ENCODE measurements at places on chromosomes 2 and 18.
A peak's percentile ranks its signal among the peaks of the same experiment; 100 is the strongest.

DNA sequence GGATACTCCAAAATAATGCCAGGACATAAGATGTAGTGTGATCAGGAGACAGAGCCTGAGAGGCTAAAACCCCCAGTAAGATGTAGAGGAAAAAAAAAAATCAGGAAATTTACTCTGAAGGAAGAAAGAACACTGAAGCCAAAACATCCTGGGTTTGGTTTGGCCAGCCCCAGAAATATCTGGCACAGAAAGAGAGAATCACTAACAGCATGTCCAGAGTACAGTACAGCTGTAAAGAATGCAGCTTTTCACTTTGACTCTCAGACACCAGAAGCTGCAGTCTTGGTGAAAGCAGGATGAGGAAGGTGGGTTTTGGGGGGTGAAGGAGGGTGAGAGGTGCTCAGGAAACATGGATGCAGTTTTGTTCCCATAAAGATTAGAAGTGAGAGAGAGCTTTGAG lies 1577.7 kb upstream of the ACVR2A start:
- DNase-seq = no peak

DNA sequence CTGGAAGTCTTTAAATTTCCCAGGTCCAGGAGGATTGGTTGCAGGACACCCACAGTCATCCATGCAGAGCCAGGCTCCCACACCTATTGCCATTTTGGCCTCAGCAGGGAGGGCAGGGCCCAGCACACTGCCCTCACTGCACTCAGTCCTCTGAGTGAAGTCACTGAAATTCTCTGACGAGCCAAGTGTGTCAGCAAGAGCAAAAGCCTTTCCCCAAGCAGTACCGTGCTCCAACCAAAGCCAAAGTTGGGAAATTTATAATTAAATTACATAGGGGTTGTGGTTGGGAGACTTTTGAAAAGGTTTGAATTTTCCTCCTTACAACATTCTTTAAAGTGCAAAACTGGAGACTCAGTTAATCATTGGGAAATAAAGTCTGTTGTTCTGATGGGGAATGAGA lies 98.5 kb upstream of the CD226 start:
- no peak for DNase-seq

DNA sequence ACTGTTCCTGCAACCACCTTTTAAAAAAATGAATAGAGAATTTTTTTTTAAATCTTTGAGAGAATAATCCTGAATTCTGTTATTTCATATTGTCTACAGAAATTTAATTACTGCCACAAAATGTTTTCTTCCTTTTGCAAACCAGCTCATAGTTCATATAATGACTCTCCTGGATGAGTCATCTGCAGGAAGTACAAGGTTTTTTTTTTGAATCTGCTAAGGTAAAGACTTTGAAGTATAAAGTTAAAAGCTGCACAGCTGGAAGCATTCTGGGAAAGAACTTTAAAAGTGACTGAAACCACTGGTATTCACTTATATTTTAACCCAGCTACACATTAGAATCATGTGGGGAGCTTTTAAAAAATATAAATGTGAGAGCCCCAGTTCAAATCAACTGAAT lies 25.4 kb downstream of the SESTD1 start:
- peak; percentile 58 for DNase-seq

DNA sequence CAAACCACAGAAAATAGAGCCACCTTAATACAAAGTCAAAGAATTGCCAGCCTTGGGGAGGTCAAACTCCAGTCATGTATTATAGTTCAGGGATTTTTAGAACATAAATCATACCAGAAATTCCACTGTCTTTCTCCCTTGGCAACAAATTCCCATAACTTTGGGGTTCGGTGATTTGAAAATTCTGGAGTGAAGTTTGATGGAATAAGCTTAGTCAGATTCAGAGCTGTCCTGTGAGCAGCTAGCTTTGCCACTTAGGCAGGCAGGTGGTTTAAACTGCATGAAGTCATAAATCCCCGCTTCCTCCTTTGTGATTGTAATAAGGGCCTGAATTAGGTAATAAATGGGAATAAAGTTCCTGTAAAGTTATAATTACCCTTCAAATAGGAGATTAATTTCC lies 457.0 kb upstream of the HNMT start:
- no peak for DNase-seq

- DNase-seq = no peak
Observed at GRCh38 chr2:110772383-110772755, 40.0 kb downstream of the ACOXL start.

DNA sequence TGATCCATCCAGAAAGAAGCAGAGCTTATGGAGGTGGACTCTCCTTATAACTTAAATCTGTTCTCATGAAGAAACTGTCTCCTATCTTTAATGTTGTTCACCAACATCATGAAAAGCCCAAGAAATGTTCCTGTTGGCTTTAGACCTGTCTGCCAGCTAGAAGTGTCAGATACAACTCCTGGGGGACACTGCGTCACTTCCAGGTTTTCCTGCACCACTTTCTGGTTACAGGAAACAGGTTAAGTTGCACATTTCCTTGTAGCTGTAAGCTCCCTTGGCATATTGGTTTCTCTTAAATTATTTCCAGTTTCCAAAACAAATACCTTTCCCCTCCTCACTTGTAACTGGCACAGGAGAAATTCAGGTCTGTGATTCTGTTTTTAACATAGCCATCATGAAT lies 2.9 kb downstream of the CEP68 start:
- DNase-seq = no peak

DNA sequence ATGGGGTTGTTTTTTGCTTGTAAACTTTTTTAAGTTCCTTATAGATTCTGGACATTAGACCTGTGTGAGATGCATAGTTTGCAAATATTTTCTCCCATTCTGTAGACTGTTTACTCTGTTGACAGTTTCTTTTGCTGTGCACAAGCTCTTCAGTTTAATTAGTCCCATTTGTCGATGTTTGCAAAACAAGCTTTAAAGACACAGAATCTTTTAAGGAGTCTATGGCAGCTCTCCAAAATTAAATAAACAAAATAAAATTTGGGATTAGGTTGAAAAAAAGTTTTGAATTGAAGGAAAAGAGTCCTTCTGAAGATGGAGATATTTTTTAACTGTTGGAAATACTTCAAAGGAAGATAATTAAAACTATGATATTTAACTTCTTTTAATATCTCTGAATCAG lies 88.8 kb downstream of the MAP3K20 start:
- DNase-seq = no peak

GRCh38 chr2:189213250-189213649 lies 33.7 kb upstream of the COL5A2 start:
- DNase-seq = no peak

DNA sequence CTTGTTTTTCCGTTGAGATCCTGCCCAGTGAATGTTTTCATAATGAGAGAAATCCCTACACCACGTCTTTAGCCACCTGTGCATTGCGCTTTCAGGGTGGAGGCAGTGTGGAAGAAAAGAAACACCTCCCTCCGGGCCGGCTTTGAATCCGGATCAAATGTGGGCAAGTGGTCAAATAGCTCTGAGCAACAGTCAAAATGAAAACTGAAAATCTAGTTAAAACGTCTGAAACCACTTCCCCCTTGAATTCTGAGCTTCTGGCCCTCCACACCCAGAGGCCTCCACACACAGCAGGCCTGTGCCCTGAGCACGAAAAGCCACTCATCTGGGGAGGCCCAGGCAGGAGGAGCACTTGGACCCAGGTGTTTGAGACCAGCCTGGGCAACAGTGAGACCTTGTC lies 263.6 kb upstream of the SALL3 start:
- DNase-seq = no peak

DNA sequence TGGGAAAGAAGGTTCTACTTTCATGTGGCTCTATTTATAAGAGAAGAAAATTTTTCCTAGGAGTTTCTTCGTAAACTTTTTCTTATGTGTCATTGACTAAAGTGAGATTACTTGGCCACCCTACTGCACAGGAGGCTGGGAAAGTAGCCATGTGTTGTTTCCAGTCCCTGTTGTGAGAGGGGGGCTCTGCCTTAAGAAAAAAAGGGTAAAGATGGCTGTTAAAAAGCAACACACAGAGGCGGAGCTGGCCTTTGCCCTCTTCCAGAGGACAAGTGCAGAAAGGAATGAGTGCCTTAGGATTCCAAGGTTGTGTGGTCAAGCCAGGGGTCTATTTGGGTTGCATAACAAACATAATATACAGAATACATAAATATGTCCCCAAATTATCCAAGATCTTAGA lies 230.0 kb upstream of the CXCR4 start:
- DNase-seq = no peak

DNA sequence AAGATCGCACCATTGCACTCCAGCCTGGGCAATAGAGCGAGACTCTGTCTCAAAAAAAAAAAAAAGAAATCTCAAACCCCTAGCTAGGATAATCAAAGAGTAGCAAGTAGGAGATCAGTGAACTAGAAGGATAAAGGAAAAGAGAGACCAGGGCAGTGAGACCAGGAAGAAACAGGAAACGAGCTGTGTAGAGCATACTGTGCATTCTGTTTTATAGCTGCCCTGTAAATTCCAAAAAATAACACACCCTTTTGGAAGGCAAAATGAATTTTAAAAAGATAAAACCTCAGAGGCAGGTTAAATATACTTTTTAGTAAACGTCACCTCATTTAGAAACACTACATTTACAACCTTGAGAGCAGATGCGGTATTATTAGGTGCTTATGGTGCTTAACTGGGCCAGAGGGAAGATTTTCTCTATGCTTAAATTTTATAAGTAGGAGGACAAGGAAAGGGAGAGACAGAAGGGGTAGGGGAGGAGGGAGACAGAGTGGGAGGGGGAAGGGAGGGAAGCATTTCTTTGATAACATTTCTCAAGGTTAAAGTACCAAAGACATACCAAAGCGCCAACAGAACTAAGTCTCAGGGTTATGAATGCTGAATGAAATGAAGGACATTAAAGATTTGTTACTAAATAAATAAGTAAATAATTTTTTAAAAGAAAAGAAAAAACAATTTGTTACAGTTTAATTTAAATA lies 30.1 kb downstream of the FEZ2 start:
- no peak for DNase-seq

DNA sequence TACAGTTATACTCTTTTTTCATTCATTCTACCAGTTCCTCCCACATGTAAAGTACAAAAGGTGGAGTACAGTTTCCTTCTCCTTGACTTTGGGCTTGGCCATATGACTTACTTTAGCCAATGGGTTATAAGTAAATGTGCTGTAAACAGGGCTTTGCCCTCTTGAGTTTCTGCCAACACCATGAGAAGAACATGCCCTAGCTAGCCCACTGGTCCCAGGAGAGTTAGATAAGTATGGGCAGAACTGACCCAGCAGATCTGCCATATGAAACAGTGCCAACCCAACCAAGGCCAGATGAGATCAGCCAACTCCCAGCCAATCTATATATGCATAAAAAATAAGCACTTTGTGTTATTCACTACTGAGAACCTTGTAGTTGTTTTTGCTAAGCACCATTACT lies 25.5 kb downstream of the ZC3H8 start:
- peak; percentile 88 for DNase-seq

- DNase-seq = no peak
Observed at GRCh38 chr2:190748966-190749365, 100.1 kb downstream of the NAB1 start.

GRCh38 chr2:10891390-10891789 lies 20.3 kb upstream of the KCNF1 start:
- DNase-seq = no peak

GRCh38 chr2:217919204-217919603 lies 83.6 kb downstream of the TNS1 start:
- no peak for DNase-seq

- peak; percentile 67 for DNase-seq
Observed at GRCh38 chr18:31206787-31207381, 44.2 kb upstream of the DSC1 start.

GRCh38 chr18:70371908-70372307 lies 83.1 kb downstream of the SOCS6 start:
- no peak for DNase-seq

DNA sequence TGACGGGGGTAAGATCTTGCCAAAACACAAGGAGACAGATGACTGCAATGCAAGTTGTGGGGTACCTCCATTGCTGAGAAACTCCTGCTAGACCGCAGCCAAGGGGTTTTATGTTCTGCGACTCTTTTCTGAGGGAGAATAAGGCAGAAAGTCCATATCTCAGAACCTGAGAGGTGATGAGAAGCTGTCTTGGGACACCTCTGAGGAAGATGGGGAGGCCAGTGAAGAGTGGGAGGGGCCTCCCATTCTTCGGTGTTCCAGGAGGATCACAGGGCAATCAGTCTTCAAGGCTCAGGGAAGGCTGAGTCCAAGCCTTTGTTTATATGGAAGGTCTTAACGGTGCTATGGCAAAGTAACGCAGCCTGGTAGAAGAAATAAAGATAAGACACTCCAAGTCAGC lies 18.0 kb downstream of the CYP27A1 start:
- no peak for DNase-seq

DNA sequence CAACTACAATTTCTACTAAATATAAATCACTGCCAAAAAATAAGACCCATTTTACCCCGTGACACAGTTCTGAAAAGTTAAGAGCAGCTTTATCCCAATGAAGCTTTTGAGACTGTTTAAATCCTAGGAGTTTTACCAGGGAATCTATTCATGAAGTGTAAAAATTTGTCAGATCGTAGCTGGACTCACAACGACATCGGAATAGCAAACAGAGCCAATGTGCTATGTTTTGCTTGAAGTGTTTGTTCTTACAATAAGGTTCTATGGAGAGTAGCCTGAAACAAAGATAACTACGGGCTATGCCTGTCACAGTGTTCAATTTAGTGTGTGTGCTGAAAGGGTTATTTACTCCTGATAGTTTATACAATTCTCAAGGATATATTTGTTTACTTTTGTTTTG lies 78.5 kb upstream of the L3MBTL4 start:
- no peak for DNase-seq

DNA sequence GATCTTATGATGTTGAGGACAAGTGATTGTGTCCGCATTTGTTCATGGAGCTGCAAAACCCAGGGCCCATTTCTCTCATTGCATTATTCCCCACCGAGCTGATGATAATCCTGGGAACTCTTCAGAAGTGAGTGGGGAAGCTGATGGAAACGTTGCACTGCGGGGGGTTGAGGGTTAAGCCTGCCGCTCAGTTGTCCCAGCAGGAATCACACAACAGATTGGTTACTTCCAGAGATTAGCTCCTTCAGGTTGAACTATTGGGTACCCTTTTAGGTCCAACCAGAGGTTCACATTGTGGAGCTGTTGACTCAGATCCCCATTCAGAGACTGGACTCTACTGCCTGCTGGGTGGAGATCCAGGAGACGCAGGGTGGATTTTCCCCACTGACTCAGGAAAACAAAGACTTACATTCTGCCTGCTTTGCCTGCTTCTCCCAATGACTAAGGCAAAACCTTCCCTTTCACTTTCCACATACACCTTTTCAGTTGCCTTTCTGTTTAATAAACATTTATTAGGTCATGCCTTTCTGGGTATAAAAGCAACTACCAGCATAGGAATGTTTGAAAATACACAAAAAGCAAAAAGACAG lies 286.4 kb downstream of the TXNL1 start:
- no peak for DNase-seq

DNA sequence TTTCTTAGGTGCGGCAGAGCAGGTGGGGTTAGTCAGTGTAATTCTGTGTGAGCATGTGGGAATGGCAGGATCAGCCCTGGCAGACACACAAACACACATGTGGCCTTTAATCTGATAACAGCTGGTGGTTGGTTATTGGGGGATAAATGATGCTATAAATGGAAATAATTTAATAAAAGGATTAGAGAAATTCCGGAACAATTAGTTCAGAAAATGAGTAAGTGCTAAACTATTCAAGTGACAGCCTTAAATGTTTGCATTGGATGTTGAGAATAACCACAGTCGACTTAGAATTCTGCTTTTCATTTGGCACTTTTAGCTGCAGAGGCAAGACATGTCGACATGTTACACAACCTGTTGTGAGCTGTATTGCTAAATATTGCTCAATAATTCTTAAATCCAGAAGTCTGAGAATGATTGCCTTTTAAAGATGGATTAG lies 7.2 kb downstream of the SMYD1 start:
- peak; percentile 47 for DNase-seq

- DNase-seq = no peak
Observed at GRCh38 chr2:157593411-157593810, 35.3 kb downstream of the ACVR1C start.

- no peak for DNase-seq
Observed at GRCh38 chr2:157871415-157871814, 4.7 kb downstream of the ACVR1 start.

Data from RWPE1 (cell line).